ENCODE measurements at places on chromosomes 4 and X.

GRCh38 chr4:121270389-121270788, 106.3 kb upstream of the TNIP3 start:
- no peak for DNase-seq

GRCh38 chr4:153541456-153542096, 75.4 kb downstream of the TMEM131L start:
- peak; percentile 92 for DNase-seq

GRCh38 chr4:1200425-1201035, 28.1 kb upstream of the SPON2 start:
- peak; percentile 91 for DNase-seq

- DNase-seq: peak; percentile 7
Measured at GRCh38 chrX:38458071-38458470, 103.3 kb upstream of the TSPAN7 start.

GRCh38 chr4:22237846-22238494, 277.9 kb downstream of the ADGRA3 start:
- DNase-seq: no peak

DNA sequence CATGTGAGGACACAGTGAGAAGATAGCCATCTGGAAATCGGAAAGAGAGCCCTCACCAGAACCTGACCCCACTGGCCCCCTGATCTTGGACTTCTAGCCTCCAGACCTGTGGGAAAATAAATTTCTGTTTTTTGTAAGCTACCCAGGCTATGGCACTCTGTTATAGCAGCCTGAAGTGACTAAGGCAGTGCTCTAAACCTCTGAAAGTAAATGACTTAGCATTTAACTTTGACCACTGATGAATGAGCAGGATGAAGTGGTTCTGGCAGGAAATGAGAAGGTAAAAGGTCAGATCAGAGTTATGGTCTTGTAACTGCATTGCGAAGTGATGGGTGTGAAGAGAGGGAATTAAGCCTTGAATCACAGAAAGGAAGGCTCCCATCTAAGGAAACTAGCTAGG, 17.0 kb downstream of the GPAT3 start:
- DNase-seq: peak; percentile 72

GRCh38 chrX:68789966-68790365, 38.9 kb upstream of the EFNB1 start:
- DNase-seq: no peak

DNA sequence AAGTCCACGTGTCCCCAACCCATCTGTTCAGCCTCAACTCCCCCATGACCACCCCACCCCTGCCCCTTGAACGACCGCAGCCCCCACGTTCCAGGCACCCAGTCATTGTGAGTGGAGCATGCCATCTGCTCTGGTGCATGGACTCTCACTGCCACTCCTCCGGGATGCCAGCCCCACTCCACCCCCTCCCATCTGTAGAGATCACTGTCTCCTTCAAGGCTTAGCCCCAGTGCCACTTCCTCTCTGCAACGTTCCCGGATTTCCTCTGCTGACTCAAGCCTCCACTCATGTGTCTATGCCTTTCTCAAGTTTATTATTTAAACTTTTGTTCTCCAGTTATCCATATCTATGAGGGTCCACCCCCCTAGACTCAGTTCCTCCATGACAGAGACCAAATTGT, 54.0 kb downstream of the MAML3 start:
- DNase-seq: no peak

DNA sequence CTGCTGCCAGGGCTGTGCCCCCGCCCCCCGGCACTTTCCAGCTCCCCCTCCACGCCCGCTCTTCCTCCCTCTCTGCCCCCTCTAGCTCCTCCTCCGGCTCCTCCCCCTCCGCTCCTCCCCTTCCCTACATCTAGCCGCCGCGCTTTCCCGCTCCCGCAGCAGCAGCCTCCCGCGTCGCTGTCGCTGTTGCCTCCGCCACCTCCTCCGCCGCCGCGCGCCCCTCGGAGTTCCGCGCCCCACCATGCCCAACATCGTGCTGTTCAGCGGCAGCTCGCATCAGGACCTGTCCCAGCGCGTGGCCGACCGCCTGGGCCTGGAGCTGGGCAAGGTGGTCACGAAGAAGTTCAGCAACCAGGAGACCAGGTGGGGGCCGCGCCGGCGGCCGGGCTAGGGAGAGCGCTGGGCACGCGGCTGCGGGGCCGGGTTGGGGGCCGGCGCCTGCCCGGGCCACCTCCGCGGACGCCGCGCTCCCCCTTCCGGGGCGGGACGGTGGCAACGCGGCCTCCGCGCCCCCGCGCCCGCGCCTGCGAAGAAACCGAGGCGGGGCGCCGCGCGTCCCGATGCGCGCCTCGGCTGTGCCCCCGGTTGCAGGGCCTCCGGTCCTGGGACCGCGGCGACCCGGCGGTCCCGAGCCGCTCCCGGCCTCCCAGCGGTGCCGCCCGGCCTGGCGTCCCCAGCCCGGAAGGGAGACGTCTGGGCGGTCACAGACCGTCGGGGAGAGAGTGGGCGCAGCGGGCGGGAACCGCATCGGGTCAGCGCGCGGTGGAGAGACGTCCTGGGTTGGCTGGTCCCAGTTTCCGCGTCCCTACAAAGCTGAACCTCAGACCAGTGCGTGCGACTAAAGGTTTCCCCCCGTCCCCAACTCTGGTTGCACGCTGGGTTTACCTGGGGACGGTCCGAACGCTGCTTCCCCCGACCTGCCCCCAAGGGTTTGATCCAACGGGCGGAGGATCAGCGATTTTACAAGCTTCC, at the start of gene PRPS2:
PRPS2 (plus strand) TSS at position 156 of the 972 bp plus-strand sequence; CDS start at position 242, 86 bp downstream.
- peak; percentile 25 for DNase-seq

DNA sequence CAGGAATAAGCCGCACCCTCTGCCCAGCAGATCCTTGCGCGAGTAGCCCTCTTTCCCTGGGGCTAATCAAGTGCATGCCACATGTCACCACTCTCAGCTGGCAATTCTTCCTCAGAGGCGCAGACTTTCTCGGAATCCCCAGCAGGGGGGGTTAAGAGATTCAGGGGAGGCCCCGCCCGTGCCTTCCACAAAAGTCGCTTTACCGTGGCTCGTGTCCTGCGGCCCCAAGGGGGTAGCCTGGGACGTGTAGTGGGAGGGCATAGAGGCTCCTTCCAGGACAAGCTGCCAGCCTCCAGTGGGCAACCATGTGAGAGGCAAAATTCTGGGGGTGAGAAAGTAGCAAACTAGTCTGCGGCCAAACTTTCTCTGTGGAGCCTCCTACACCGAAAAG, 652 bp downstream of the SRPX start:
- peak; percentile 48 for DNase-seq

DNA sequence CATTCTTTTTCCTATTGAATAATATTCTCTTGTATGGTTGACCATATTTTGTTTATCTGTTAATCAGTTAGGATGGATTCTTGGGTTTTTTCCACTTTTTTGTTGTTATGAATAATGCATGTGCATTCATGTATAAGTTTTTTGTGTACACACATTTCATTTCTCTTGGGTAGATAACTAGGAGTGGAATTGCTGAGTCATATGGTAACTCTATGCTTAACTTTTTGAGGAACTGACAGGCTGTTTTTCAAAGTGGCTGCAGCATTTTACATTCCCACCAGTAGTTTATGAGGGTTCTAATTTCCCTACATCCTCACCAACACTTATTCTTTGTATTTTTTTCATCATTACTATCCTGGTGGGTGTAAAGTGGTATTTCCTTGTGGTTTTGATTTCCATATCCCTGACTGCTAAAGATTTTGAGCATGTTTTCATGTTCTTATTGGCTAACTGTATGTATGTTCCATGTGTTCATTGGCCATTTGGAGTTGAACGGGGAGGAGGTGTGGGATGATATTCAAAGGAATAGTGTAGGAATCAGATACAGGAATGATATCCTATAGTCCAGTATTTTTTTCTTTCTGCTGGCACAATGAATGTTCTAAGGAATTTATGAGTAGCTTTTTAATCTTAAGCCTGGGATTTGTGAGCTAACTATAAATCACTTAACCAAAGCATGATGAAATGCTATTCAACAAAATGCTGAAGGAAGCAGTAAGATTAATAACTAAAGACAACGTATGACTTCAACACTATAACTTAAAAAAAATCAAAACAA, 114.3 kb downstream of the AMELX start:
- no peak for DNase-seq

DNA sequence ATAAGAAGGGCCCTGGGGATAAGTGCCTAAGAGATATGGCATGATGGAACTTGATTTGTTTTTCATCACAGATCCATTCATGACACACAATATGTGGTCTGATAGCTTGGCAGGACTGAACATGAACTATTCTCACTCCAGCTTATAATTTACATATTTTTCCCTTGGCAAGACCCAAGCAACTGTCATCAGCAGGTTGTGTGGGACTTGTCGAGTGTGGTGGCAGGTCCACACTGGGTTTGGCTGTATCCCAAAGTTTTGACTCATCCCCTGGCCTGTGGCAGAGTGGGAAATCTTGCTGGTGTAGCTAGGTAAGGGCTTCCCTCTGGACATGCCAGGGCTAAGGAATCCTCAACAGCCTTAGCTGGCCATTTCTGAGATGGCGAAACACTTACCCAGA, 81.0 kb upstream of the STIM2 start:
- DNase-seq: peak; percentile 14

DNA sequence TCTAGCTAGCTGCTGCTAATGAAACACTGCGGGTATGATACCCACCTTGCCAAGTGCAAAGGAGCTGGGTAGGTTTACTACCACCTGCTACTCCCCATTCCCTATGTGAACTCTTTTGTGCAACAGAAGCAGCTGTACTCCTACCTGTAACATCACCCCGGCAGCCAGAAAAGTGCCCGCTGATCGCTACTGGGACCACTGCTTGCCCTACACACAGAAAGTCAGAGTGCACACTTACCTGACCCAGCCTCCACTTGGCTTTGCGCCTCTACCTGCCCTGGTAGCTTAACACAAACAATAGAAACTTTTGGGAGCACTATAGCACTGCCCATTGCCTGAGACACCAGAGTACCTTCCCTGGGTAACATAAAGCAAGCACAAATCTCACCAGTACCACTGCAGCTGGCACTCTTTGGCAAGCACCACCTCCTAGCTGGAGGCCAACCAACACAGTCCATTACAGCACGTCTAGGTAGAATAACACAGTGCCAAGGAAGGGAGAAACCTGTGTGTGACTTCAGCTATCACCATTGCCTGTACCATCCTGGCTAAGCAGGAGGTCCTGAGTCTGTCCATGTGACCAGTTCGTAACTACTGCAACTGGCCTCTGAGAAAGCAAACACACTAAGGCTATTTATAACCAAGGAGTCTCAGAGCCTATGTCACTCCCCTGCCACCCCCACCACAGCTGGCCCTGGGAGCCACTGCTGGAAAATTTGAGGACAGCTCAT, 80.1 kb downstream of the CENPC start:
- peak; percentile 15 for DNase-seq

GRCh38 chrX:107521877-107522586, 72.6 kb downstream of the FRMPD3 start:
- DNase-seq: no peak

DNA sequence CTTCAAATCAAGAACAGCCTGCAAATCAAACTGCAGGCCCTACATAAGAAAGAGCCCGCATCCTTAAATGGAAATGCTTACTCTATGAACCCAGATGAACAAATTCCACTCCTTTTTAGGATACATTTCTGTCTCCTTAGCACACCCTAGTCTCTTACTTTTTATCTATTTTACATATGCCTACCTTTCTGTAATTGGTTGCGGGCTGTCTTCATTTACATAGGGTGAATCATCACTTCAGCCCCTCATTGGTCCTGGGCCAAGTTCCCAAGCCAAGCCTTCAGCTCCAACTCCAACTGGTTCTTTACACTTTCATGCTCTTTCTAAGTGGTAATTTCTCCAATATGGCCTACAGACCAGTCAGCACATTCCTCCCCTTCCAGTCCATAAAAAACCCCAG, 219.3 kb downstream of the TRAM1L1 start:
- DNase-seq: no peak

DNA sequence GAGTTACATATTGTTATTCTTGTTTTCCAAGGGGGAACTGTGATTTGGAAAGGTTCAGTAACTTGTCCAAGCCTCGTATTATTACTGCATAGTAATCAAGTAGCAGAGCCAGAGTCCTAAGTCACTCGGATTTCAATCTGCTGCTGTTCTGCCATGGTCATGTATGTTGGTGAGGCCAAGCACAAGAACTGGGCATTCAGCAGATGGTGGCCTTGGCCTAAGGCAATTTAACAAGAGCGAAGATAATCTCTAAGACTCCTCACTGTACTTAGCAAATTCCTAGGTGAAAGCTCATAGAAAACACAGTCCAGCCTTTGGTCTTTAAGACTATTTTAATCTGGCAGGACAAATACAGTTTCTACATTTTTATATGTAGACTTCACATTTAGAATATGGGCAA, 64.8 kb downstream of the NDST3 start:
- no peak for DNase-seq

DNA sequence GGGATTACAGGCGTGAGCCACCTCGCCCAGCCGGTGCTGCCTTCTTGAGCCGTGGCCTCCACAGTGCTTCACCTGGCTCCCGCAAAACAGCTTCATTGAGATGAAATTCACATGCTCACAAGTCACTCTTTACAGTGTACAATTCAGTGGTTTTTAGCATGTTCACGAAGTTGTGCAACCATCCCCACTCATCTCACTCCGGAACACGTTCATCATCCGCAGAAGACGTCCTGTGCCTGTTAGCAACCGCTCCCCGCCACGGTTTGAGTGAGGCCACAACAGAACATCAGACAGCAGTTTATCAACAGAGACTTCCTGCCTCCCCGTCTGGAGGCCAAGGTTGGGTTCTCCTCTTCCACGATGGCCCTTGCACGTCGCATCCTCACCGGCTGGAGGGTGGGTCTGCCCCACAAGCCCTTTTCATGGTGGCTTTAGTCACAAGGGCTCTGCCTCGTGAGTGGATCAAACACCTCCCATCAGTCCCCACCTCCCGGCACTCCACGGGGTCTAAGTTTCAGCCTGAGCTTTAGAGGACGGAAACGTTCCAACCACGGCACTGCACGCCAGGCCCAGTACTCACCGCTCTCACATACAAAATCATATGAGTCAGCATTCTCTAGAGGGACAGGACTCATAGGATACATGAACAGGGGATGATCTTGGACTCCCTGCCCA, 29.6 kb upstream of the SPON2 start:
- peak; percentile 93 for DNase-seq

GRCh38 chr4:150235808-150236271, 157.6 kb downstream of the DCLK2 start:
- peak; percentile 80 for DNase-seq

GRCh38 chr4:3299976-3300671, 7.3 kb downstream of the RGS12 start:
- no peak for DNase-seq

- no peak for DNase-seq
Measured at GRCh38 chrX:127879585-127879984, 172.6 kb downstream of the ACTRT1 start.

DNA sequence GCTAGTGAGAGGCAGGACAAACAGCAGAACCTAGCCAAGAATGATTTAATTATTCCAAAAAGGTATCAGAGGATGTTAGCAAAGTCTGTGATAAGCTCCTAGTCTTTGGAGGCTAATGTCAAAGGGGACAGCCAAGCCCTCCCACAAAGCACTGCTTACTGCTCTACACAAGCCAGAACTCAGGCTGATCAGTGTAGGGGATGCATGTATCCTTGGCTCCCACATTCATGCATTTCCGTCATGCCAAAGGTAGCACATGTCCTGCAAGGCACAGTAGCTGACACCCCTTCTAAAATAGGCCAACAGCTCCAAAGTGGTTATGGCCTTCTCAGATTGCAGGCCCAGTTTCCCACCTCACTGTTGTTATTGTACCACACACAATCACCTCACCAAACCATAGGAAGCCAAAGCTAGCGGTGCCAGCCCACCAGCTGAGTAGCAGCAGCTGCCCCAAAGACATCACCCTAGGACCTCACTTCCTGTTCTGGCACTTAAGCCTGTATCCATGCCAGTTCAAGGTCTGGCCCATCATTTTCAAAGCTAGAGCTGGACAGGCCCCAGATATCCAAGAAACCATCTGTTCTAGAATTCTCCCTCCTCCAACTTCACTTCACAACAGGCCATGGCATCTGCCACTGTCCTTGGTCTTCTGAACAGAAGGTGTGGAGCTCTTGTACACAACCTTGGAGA, 40.9 kb downstream of the TSPAN5 start:
- DNase-seq: no peak

Measured in choroid plexus epithelial cell (primary cell).